ENCODE measurements at places on chromosomes 6 and 20.

DNA sequence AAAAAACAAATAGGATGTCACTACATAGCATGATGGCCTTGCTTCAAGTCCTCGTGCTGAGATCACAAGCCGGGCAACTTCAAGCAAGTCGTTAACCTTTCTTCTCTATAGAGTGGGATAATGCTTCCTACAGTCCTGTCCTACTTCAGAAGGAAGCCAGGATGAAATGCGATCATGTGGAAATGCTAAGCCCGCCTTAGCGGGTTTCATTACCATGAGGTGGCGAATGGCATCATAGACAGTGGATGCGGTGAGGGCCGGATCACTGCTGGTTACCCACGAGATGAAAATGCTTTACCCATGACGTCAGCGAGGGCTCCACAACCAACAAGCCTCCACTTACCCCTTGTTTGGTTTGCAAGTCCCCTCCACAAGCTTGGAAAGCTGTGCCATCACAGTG, 206.4 kb downstream of the TBXT start:
- DNase-seq: no peak

GRCh38 chr6:56087421-56087820, 160.0 kb downstream of the COL21A1 start:
- DNase-seq: no peak

DNA sequence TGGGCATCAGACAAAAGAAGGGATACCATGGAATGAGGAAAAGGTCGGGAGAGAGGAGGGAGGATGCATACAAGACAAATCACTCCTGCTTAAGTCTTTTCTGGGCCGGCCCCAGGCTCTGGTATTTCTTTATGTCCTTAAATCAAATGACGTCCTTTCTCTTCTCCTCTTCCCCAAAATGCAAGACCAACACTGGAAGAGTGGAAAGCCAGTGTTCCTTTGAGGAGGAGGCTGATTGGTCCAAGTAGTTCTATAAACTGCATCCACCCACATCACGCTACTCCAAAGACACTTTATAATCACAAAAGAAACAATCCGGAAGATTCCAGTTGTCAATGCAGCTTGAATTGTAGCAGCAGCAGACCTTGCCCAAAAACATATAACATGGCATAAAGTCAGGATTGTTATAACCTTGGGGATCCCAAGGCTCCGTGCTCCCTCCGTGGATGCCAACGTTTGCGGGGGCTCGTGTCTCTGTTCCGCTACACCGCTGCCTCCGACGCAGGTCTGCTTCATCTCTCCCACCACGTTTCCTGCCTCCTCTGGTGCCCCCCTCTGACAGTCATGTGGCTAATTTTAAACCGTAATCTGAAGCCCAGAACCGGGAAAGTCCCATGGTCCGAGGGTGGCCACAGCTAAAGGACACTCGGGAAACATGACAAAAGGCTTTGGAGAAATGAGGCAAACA, 47.1 kb downstream of the MCUR1 start:
- DNase-seq: peak; percentile 48

DNA sequence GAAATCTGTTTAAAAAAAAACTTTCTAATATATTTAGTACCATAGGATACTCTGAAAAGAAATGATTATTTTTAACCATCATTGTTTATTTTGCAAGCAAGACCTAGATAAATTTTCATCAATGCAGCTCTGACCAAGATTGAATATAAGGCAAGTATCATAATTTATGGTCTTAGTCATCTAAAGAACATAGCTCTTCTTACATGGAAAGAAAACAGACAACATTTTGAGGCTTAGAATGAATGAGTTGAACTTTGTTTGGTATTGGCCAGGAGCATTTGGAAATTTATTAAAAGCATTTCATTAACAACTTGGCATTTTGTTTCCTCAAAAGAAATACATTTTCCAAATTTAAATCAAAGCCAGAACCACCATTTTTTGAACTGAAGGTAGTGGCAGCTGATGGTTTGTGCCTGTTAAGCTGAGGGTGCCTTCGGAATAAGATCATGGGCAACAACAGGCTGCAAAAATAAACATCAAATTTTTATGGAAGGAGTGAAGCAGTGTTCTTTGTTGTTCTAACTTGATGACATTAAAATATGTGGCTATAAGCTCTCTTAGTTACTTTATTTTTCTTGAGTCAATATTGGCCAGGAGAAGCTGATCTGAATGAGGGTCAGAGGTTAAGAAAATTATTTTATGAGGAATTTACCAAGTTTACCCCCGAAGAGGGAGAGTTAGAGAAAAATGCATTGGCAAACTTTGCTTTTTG, 6.7 kb upstream of the ATXN1 start:
- no peak for DNase-seq

DNA sequence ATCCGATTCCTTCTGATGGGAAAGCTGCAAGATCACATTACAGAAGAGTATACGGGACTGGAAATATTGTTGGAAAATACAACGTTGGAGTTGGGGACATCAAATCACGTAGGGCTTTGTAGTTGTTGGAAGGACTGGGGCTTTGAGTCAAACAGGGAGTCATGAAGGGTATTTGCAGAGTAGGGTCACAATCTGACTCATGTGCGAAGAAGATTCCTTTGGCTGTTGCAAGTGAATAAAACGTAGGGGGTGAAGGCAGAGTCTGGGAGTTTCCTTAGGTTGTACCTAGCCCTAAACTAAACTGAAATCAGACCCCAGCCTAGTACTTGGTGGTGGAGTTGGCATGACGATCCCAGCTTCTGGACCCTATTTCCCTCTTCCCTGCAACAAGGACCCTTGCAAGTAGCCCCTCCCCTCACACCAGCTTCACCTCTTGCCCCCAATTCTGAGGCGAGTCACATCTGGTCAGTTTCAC, 32.3 kb downstream of the SNX5 start:
- no peak for DNase-seq

- no peak for DNase-seq
Measured at GRCh38 chr6:135093578-135093977, 39.0 kb upstream of the HBS1L start.

DNA sequence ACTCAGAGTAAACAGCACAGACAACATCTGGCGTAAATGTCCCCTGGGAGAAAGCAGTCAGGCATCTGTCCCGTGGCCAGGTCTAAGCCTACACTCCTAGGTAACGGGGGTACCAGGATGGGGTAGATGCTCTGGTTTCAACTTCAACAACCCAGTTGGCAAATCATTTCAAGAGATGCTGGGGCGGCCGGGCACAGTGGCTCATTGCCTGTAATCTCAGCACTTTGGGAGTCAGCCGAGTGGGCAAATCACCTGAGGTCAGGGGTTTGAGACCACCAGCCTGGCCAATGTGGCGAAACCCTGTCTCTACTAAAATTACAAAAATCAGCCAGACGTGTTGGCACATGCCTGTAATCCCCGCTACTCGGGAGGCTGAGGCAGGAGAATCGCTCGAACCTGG, 12.3 kb downstream of the PREX1 start:
- no peak for DNase-seq

DNA sequence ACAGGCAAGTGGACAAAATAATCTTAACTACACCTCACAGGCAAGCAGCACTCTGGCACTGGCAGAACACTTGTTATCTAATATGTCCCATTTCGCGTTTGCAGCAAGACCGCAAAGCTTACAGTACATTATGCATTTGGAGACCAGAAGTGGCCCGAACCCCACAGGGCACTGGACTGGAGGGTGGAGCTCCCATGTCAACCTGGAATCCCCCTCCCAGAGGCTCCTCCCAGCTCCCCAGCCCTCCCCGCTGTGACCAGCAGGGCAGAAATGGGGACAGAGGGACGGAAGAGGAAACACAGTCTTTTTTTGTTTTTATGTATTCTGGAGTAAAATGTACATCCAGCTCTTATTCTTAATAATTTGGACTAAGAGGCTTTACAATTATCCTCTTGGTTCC, 263.7 kb downstream of the SMOC2 start:
- DNase-seq: no peak

DNA sequence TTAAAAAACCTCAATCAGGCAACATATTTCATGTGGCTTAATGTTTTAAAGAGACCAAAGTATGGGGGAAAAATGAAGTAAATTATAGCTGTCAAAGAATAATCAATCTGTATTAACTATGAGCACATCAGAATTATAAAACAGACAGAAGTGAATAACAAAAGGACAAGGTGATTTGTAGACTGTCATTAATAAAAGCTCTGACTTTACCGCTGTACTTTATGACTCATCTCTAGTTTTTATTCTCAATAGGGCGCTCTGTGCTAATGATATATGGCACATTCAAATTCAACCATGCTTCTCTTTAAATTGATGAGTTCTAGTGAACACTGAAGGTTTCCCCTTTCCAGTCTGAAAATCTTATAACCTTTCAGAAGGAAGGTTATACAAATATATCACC, 72.0 kb downstream of the PREP start:
- no peak for DNase-seq

- DNase-seq: peak; percentile 91
Measured at GRCh38 chr6:154606457-154606856, 96.0 kb upstream of the CNKSR3 start.

DNA sequence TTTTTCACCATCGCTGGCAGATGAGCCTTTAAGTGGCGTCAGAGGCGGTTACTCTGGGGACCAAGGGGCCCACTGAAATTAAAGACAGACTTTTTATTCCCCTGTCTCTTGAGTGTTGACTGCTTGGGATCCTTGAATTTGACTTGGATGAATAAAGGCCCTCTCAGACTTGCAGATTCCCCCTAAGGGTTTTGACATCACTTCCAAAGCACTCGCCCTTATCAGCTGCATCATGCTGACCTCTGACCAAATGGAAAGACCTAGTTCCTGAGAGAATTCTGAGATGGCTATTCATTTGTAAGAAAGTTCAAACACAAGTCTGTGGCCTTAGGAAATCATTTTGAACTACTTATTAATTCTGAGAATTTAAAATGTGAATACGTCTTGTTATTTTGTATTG, 13.5 kb upstream of the MOXD1 start:
- DNase-seq: no peak

DNA sequence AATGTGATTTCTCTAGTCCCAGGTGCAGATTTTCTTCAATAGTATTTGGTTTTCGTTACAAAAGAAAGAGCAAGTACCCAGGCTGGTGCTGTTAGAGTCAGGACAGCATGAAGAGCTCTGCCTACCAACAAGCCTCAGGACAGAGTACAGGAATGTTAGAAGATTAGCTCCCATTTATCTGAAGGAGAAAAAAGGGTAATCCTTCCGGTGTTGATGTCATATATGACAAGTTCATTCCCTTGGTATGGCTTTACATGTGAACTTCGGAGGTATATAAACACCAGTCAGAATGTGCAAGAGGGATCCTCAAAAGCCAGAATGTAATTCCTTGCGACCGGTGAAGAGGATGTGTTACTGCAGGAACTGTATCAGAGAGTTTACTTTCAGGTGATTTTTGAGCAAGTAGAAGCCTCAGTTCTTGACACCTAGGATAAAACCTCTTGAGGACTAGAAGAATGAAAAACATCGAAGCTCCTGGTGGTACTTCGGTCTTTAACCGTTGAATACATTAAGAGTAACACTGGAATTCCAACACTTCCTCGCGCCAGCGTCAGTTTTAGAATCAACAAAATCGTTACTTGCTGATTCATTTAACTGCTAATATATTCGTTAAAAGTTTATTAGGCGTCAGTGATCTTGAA, 194.2 kb upstream of the ZNF184 start:
- no peak for DNase-seq

GRCh38 chr6:48825501-48826151, 637.4 kb downstream of the MMUT start:
- DNase-seq: no peak

GRCh38 chr6:157228426-157229131, 94.7 kb downstream of the TMEM242 start:
- DNase-seq: no peak

- no peak for DNase-seq
Measured at GRCh38 chr6:168403370-168404005, 37.5 kb upstream of the SMOC2 start.

DNA sequence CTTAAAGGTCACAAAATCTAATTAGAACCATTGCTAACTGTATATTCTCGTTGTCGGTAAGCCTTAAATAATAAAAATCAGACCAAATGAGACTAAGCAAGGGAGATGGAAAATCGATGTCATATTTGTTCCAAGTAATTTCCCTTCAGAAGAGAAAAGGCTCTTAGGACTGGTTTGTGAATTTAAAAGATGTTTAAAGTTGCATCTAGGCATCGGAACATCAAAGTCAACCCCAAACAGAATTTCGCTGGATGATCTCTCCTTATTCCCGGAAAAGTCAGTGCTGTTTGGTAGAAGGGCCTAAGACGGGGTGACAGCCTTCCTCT, 63.8 kb downstream of the NPEPL1 start:
- no peak for DNase-seq

DNA sequence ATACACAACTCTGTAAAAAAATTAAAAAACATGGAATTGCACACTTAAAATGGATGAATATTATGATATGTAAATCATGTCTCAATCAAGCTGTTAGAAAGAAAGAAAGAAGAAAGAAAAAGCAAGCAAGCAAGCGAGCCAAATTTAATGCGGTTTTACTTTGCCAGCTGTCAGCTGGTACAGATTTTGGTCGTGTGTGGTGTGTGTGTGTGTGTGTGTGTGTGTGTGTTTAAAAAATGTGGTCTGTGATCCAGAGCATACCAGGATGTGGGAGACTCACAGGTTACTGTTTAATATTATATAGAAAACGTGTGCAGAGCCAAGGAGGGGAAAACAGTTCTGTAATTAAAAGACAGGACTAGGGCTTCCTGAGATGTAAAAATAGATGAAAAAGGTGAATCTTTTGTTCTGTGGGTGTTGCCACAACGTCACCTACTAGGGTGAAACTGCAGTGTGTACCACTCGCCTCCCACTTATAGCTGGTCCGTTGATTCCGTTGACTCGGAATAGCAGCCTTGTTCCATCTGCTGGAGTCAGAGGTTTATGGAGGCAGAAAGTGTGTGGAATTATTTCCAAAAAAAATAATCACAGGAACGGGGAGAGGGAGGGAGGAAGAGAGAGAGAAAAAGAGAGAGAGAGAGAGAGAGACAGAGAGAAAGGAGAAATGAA, 197.7 kb downstream of the BCAS1 start:
- peak; percentile 51 for DNase-seq
